ENCODE measurements at places on chromosomes 13 and 19.
A peak's percentile ranks its signal among the peaks of the same experiment; 100 is the strongest.

DNA sequence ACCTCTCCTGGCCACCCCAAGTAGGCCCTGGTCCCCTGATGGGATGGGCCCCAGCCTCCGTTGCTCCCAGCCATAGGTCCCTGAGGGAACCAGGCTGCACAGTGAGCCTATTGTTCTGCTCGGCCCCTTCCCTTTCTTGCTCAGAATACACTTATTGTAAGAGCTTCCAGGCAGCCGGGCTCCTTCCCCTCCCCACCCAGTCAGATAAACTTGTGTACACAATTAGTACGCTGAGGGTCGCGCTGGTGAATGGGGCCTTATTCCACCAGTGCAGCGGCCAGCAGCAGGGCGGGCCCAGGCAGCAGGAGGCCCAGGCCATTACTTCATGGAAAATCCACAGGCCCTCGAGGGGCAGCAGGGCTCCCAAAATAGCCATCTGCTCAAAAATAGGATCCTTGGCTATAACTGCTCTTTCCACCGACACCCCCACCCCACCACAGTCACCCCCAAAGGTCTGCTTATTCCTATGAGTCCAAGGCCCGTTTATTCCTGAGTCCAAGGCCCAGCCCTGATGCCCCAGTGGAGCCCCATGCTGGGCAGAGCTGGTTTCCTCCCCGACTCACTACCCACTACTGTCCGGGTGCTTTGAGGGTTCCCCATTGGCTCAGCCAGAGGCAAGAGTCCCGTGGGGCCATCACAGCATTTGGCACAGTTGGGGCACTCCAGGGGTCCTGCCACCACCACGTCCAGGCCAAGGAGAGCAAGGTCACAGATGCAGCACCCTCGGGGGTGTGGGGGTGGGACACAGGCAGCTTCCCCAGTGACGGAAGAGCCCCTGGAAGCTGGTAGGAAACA is 22.1 kb downstream of the CAPN12 start:
- no peak for DNase-seq

DNA sequence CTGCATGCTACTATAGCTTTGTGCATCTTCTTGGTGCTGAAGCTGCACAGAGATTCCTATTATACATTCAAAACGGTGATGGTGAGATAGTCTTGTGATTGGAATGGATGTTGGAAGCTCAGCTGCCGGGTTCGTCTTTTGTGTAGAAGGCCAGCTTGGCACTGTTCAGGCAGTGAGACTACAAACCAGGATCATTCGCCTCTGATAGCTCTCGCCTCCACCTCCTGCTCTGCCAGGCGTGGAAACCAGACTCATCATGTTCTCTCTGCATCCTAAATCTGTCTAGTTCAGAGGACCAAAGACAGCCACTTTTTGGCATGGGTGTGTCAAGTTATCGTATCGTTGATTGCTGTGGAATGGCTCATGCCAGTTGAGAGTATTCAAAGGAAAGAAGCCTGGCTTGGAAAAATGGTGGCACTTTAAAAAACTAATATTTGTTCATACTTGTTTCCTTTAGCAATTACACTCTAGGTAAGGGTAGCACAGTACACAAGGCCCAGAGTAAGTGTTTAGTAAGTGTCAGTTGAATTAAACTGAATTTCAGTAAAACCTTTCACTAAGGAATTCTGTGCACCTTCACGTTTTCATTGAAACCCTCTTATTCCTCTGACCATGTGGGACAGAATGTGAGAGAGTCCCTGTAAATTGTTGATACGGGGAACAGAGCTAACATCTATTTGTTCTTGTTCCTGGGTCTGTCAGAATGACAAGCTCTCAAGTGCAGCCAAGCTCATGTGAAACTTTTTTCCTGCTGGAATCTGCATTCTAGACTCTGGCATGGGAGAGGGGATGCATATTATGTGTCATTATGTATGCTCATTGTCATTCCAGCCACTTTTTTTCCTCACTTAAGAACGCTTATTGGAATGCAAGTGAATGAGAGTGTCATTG is 69.8 kb downstream of the DPY19L3 start:
- no peak for DNase-seq

DNA sequence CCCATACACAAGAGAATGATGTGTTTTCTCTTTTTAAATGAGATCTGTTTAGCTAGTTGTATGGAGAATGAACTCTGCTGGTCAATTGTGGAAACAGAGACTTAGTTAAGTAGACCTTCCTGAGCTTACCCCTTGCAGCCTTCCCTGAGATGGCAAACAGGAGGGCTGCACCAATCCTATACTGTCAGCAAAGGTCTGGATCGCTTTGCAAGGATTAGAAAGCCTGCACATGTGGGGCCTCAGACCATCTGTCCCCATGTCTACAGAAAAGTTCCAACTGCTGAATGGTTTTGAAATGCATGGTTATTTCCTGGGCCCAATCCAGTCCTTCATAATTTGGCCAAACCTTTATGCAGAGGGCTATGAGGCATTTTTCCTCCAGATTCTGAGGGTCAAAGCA is 183.9 kb upstream of the SLC10A2 start:
- no peak for DNase-seq

- DNase-seq: no peak
Observed at GRCh38 chr13:36548129-36548528, 115.8 kb downstream of the CCNA1 start.

DNA sequence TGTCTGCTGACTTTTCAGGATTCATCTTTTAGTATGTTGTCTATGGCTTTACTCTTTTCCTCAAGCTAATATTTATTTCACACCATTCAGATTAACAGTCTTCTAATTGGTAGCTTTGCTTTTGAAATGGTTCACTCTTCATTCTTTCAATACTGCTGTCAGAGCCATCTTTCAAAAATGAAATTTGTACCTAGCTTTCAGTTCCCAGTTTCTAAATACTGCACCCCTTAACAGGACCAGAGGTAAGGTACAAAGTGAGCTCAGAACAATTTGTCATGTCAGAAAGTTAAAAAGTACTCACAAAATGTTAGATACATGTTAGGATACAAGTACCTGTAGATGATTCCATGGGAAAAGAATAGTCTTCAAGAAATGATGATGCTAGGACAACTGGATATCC is 83.0 kb downstream of the FNDC3A start:
- DNase-seq: no peak

- no peak for DNase-seq
Observed at GRCh38 chr13:97539651-97540610, 106.0 kb downstream of the RAP2A start.

DNA sequence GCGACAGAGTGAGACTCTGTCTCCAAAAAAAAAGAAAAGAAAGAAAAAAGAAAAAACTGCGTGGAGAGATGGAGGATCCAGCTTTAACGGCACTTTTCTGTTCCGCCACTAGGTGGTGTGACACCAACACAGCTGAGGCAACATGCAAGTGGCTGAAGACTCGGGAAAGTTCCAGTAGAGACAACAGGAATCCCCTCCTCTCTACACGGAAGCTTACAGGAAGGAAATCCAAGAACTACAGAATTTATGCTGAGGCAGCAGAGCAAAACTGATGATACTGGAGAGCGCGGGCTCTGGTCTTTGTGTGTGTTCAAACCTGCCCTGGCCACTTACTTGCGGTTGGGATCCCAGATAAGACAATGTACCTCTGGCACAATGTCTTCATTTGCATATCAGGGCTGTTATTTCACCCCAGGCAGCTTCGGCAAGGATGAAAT is 9.9 kb downstream of the RANBP3 start:
- DNase-seq: no peak

DNA sequence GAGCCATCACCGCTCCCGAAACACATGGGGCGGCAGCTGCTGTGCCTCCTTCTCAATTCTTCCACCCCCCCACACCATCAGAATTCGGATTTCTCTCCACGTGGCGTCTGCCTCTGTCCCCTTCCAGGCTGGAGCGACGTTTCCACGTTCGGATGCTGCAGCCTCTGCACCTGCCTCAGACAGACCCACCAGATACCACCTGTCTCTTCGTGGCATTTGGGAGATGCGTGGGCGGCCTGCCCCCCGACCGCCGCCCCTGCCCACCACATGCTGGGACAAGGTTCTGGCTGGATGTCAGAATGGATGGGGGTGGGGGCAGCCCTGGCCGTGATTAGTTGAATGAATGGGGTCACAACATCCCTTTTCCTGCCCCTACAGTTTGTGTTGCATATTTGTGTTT is 90.0 kb downstream of the SLC7A1 start:
- DNase-seq: no peak

- no peak for DNase-seq
Observed at GRCh38 chr13:20264271-20265018, 32.3 kb upstream of the GJB6 start.

GRCh38 chr19:14516746-14517438 is 1.3 kb downstream of the DNAJB1 start:
- DNase-seq: no peak

DNA sequence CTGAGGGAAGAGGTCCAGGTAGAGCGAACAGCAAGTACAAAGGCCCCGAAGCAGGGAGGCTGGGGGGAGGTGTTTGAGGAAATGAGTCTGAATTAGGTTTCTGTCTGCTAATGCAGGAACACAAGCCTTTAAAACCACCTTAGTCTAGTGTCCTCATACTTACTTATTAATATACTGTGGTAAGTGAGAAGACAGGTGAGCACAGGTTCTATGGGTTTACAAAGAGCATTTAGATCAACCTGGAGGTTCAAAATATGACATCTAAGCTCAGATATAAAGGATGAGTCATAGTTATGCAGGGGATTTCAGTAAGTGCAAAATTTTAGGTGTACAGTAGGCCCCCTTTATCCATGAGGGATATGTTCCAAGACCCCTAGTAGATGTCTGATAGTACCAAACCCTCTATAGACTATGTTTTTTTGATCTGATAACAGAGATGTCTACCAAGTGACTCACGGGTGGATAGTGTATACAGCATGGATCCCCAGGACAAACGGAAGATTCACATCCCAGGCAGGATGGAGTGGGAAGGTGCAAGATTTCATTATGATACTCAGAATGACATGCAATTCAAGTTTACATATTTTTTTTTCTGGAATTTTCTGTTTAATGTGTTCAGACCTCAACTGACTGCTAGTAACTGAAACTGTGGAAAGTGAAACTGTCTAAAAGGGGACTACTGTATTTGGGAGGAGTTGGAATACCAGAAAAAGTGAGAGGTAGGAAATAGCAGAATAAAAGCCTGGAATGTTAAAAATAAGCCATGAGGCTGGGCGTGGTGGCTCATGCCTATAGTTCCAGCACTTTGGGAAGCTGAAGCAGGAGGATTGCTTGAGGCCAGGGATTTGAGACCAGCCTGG is 18.2 kb upstream of the MED4 start:
- no peak for DNase-seq

DNA sequence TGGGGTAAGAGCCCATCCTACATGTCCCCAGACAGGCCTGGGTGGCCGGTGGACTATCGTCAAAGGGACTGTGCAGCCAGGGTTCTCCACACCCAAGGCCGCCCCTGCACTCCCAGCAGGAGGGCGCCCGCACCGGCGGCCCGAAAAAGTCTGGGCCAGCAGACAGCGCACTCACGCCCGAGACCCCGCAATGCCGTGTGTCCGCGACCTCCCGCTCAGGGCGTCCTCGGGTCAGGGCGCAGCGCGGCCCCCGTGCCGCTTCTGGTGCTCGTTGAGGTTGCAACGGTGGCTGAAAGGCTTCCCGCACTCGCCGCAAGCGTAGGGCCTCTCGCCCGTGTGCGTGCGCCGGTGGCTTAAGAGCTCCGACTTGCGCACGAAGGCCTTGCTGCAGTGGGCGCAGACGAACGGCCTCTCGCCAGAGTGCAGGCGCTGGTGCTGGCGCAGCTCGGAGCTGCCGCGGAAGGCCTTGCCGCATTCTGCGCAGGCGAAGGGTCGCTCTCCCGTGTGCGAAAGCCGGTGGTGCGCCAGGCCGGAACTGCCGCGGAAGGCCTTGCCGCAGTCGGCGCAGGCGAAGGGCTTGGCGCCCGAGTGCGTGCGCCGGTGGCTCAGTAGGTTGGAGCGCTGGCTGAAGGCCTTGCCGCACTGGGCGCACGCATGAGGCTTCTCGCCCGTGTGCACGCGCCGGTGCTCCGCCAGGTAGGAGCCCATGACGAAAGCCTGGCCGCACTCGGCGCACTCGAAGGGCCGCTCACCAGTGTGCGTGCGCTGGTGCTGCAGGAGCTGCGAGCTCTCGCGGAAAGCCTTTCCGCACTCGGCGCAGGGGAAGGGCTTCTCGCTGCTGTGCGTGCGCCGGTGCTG is 2.8 kb upstream of the A1BG start:
- DNase-seq: no peak

DNA sequence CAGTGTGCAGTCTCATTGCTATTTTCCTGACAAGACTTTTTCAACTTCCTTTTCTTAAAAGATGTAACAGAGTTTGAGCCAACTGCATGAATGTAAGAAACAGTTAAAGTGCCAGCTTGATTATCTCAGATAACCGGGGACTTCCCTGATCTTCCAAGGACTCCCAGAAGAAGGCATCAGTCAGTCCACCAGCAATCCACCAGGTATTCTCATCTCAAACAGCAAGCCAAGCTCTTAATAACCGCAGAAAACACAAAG is 350.1 kb downstream of the LIG4 start:
- DNase-seq: no peak

DNA sequence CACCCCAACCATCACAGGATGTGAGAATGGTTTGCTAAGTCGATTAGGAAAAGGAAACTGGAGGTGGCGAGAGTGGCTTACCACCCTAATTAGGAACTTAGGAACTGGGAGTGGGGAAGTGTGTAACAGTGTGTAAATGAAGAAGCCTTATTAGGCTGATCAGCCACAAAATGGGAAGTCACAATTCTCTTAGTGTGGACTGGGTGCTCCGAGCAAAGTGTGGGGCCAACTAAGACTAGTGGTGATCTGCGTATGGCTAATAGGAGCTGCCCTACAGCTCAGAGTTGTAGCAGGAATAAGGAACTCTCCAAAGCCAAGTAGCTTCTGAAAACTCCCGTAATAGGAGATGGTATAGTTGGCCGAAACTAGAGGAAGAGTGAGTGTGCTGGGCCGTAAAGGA is 7.6 kb downstream of the SIGLEC11 start:
- peak; percentile 32 for DNase-seq

DNA sequence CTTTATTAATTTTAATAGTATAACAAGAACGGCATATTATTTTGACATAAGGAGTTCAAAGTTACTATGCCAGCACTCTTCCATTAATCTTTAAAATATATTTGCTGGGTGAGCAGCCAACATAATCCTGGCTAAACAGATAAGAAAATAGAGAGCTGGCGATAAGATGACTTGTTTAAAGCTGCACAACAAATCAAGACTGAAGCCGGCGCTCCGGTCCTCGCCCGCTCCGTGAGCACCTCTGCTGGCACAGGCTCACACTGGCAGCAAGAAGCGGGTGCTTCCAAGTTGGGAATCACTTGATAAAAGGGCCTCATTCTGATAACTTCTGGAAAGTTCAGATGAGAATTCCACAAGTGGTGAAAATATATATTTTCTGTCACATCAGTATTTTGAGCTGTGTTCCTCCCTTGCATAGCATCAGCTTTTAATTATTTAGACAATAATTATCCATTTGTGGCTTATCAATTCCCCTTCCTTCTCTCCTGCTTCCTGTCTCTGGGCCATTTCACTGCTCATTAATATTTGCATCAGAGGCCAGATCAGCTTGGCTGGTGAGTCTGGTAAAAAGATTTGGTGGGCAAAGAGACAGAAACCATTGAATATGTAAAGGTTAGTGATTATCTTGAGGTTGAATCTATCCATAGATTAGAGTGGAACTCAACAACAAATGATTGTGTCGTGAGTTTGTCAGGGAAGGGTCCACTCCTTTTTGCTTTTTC is 205.3 kb downstream of the MZT1 start:
- no peak for DNase-seq

All from suprapubic skin (tissue), 4 donors.